H9 (cell line): ENCODE measurements at places on chromosomes 2 and 18. TPM values are rescaled to one million over a fixed set of nuclear protein-coding genes. Genes with fewer than 3 reads are reported as not detected.

C2orf80 gene
- total RNA-seq, result not detected in 2 replicates

CAD gene
- 117 and 130 TPM in 2 replicates for total RNA-seq

SRD5A2 gene
- not detected in 2 replicates for total RNA-seq

GAREM1 gene
- 4.4 and 5.2 TPM in 2 replicates for total RNA-seq

CFAP65 gene
- 0.18 and 0.20 TPM in 2 replicates for total RNA-seq

SLC5A7 gene
- total RNA-seq, result 0.11 TPM in 1 of 2 replicates, not detected in the other

GALNT5 gene
- 0.13 and 0.17 TPM in 2 replicates for total RNA-seq

SETBP1 gene
- total RNA-seq, result 4.6 and 4.8 TPM in 2 replicates

SCN9A gene
- total RNA-seq, result 1.1 and 1.3 TPM in 2 replicates

KLHL29 gene
- total RNA-seq, result 2.1 and 2.4 TPM in 2 replicates

TTC39C gene
- 16.4 and 18.0 TPM in 2 replicates for total RNA-seq

ATF2 gene
- 34.9 and 40.9 TPM in 2 replicates for total RNA-seq

GPR39 gene
- 0.20 and 0.50 TPM in 2 replicates for total RNA-seq

STPG4 gene
- total RNA-seq, result 0.13 and 0.42 TPM in 2 replicates

PLCD4 gene
- total RNA-seq, result 0.18 and 0.42 TPM in 2 replicates

CD8B2 gene
- total RNA-seq, result not detected in 2 replicates

SPATA3 gene
- not detected in 2 replicates for total RNA-seq

ANTXR1 gene
- total RNA-seq, result 37.3 and 39.5 TPM in 2 replicates

UPP2 gene
- total RNA-seq, result not detected in 2 replicates

KIF5C gene
- total RNA-seq, result 52.9 TPM in 2 replicates

CHRND gene
- total RNA-seq, result not detected in 2 replicates

TXNDC2 gene
- total RNA-seq, result 0.28 TPM in 1 of 2 replicates, not detected in the other

CD28 gene
- total RNA-seq, result not detected in 2 replicates

B3GNT2 gene
- total RNA-seq, result 53.1 and 55.3 TPM in 2 replicates

MPHOSPH10 gene
- 42.1 and 45.6 TPM in 2 replicates for total RNA-seq

AGXT gene
- total RNA-seq, result not detected in 2 replicates

ZNF514 gene
- total RNA-seq, result 11.9 and 12.9 TPM in 2 replicates

DSG4 gene
- total RNA-seq, result not detected in 2 replicates

TTN gene
- total RNA-seq, result 0.59 and 0.70 TPM in 2 replicates

SPC25 gene
- total RNA-seq, result 28.5 and 31.5 TPM in 2 replicates

ZNF804A gene
- total RNA-seq, result not detected in 2 replicates

RAD51AP2 gene
- 0.07 TPM in 1 of 2 replicates, not detected in the other for total RNA-seq

C2orf42 gene
- total RNA-seq, result 14.8 and 19.0 TPM in 2 replicates

CELF4 gene
- total RNA-seq, result 1.1 and 1.5 TPM in 2 replicates

CKAP2L gene
- 18.8 and 23.3 TPM in 2 replicates for total RNA-seq

DTNA gene
- total RNA-seq, result 25.5 and 27.8 TPM in 2 replicates

NAT8 gene
- not detected in 2 replicates for total RNA-seq

KCNG2 gene
- 0.15 TPM in 1 of 2 replicates, not detected in the other for total RNA-seq

ALMS1 gene
- total RNA-seq, result 34.0 and 36.2 TPM in 2 replicates

TCF23 gene
- not detected in 2 replicates for total RNA-seq
